ENCODE measurements at places on chromosomes 1 and 21. TPM values are rescaled to one million over a fixed set of nuclear protein-coding genes. Genes with fewer than 3 reads are reported as not detected.

GRCh38 chr1:169928438-169929209, 34.9 kb upstream of the SCYL3 start:
- H3K4me3 ChIP-seq = no peak overlapping the region
- H3K27ac ChIP-seq = no peak overlapping the region
- H3K27me3 ChIP-seq = no peaks in the 10 kb centered on the region
- H3K36me3 ChIP-seq = no peaks in the 10 kb centered on the region

GRCh38 chr1:86303041-86303690, 93.0 kb downstream of the ODF2L start:
- no peaks in the 10 kb centered on the region for H3K4me1 ChIP-seq
- no peak overlapping the region for H3K27ac ChIP-seq
- no peak overlapping the region for H3K4me3 ChIP-seq
- no peak for DNase-seq

- H3K27me3 ChIP-seq = no peaks in the 10 kb centered on the region
- no peak overlapping the region for H3K27ac ChIP-seq
- H3K4me3 ChIP-seq = no peak overlapping the region
Observed at GRCh38 chr21:45424854-45425795, 20.2 kb downstream of the COL18A1 start.

DNA sequence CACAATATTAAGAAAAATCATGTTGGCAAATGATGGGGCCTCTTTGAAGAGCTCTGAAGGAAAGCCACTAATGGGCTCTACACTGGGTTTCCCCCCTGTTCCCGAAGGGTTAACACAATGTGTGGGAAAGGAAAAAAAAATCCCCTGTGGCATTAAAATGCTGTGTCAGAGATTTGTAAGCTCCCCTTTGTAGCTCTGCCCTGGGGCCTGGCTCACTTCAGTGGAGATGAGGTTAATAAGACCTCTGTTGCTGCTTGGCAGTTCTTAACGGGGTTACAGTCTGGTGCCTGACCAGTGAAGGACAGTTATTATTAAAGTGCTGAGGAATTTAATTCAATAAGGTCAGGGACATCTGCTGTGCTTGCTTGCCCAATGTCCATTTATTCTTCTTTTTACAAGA, 129.7 kb upstream of the UBE2U start:
- H3K27ac ChIP-seq = no peak overlapping the region
- H3K4me3 ChIP-seq = no peak overlapping the region
- no peaks in the 10 kb centered on the region for H3K27me3 ChIP-seq
- DNase-seq = no peak

DNA sequence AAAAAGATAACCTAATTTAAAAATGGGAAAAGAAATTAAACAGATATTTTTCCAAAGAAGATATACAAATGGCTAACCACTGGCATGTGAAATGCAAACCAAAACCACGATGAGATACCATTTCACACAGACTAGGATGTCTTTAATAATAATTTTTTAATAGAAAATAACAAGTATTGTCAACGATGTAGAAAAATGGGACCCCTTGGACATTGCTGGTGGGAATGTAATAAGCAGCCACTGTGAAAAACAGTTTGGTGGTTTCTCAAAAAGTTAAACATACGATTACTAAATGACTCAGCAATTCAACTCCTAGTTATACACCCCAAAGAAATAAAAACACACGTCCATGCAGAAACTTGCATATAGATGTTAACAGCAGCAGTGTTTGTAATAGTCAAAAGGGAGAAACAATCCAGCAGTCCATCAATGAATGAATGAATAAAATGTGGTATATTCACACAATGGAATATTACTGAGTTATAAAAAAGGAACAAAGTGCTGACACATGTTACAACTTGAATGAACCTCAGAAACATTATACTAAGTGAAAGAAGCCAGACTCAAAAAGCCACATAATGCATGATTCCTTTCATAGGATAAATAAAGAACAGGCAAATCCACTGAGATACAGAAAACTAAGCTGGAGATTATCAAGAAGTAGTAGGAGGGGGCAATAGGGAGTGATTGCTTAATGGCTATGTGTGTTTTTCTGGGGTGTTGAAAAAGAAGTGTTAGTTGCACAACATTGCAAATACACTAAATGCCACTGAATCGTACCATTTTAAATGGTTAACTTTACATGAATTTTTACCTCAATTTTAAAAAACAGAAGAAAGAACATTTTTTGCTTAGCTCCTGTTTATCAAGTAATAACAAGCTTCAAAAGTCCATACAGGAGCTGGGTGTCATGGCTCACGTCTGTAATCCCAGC, 4.1 kb downstream of the PPT1 start:
- peaks cover 14% of the 10 kb centered on the region for H3K36me3 ChIP-seq
- peaks cover 33% of the 10 kb centered on the region for H3K4me1 ChIP-seq
- H3K27me3 ChIP-seq = no peaks in the 10 kb centered on the region
- H3K4me3 ChIP-seq = no peak overlapping the region
- H3K27ac ChIP-seq = no peak overlapping the region
- no peak for DNase-seq

GRCh38 chr1:101247404-101248287, 10.8 kb downstream of the S1PR1 start:
- no peak overlapping the region for H3K4me3 ChIP-seq
- no peaks in the 10 kb centered on the region for H3K4me1 ChIP-seq
- peaks cover 2% of the 10 kb centered on the region for H3K27me3 ChIP-seq
- H3K36me3 ChIP-seq = no peaks in the 10 kb centered on the region

- H3K36me3 ChIP-seq = no peaks in the 10 kb centered on the region
- no peaks in the 10 kb centered on the region for H3K27me3 ChIP-seq
- H3K4me3 ChIP-seq = no peak overlapping the region
- H3K4me1 ChIP-seq = peaks cover 9% of the 10 kb centered on the region
- no peak overlapping the region for H3K27ac ChIP-seq
- DNase-seq = no peak
Observed at GRCh38 chr21:32702702-32703101, 25.1 kb downstream of the SYNJ1 start.

DNA sequence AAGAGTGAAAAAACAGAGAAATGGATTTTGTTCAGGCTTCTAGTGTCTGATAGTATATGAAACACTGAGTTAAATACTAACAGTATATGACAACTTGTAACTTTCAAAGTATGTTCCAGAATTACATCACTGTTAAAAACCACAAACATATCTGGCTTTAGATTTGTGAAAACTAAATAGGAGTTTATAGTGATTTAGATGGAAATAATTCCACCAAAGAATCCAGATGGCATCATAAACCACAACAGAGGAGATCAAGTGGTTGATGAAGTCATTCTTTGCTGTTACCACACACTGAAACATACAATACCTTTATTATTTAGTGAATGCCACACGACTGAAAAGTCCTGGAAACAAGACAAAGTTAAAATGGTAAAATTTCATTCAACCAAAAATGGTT, 37.2 kb downstream of the ALG14 start:
- H3K27ac ChIP-seq = no peak overlapping the region
- peaks cover 10% of the 10 kb centered on the region for H3K4me1 ChIP-seq
- no peak for DNase-seq
- no peaks in the 10 kb centered on the region for H3K27me3 ChIP-seq

DNA sequence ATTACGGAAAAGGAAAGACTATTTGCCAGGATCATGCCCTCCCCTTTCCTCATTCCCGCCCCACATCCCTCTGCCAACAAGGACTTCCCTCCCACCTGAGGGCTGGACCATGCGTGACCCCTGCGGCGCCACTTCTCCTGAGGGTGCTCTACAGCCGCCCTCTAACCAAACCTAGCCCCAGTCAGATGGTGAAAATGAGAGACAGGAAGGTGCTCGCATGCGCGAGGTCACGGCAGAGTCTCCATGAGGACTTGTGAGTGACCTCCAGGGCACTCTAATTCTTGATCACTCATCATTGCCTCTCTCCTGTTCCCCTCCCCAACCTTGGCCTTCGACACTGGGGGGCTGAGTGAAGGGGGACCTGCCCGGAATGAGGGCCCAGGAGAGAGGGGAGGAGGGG, 32.1 kb downstream of the TAF5L start:
- H3K4me1 ChIP-seq = no peaks in the 10 kb centered on the region
- DNase-seq = no peak
- no peaks in the 10 kb centered on the region for H3K27me3 ChIP-seq
- peaks cover 22% of the 10 kb centered on the region for H3K36me3 ChIP-seq
- H3K4me3 ChIP-seq = no peak overlapping the region

- no peak overlapping the region for H3K4me3 ChIP-seq
- no peaks in the 10 kb centered on the region for H3K4me1 ChIP-seq
- peaks cover 27% of the 10 kb centered on the region for H3K27me3 ChIP-seq
- no peak for DNase-seq
Observed at GRCh38 chr1:22329148-22329515, 122.5 kb upstream of the ZBTB40 start.

GRCh38 chr21:42317341-42317741, 2.1 kb upstream of the TFF3 start:
- DNase-seq = no peak
- peaks cover 17% of the 10 kb centered on the region for H3K27me3 ChIP-seq
- no peaks in the 10 kb centered on the region for H3K36me3 ChIP-seq
- H3K27ac ChIP-seq = no peak overlapping the region

GRCh38 chr1:80731241-80731894, 1069.4 kb upstream of the ADGRL2 start:
- H3K36me3 ChIP-seq = no peaks in the 10 kb centered on the region
- H3K4me1 ChIP-seq = no peaks in the 10 kb centered on the region
- peak; percentile 41 for DNase-seq
- no peak overlapping the region for H3K4me3 ChIP-seq
- H3K27ac ChIP-seq = no peak overlapping the region

DNA sequence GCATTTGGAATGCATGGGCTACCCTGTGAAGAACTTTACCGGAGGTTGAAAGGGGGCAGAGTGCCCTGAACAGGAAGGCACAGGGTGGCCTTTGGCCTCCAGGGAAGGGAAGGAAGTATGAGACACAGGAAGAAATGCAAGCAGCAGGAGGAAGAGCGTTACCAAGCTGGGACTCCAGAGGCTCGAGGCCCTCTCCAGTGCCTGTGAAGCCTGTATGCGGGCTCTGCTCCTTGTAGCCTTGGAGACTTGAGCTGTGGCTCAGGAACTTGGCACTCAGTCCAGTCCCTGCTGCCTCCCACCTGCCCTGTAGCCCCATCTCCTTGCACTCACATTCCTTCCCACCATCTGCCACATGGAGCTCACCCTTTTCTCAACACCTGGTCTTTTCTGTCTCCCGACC, 33.5 kb upstream of the RNF19B start:
- H3K36me3 ChIP-seq = peaks cover 9% of the 10 kb centered on the region
- no peak overlapping the region for H3K27ac ChIP-seq
- peaks cover 14% of the 10 kb centered on the region for H3K4me1 ChIP-seq
- no peak for DNase-seq

DNA sequence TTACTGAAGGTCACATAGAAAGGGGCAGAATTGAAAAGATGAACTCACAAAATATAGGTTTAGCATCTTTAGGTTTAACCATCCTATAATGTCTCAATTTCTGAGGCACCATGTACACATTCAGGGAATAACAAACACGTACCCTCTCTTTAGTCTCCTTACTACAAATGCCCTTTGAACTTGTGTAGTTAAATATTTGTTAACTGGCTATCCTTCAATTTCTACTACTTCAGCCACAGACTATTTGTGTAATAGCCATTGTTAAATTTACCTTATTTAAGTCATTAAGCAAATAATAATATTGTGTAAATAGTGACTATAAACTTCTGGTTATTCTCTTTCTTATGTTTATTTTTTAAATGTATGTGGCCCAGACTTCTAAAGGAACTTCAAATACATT, 600.5 kb downstream of the KCNT2 start:
- H3K27me3 ChIP-seq = no peaks in the 10 kb centered on the region
- no peak overlapping the region for H3K4me3 ChIP-seq
- no peaks in the 10 kb centered on the region for H3K36me3 ChIP-seq
- peaks cover 4% of the 10 kb centered on the region for H3K4me1 ChIP-seq
- no peak overlapping the region for H3K27ac ChIP-seq
- DNase-seq = no peak

DNA sequence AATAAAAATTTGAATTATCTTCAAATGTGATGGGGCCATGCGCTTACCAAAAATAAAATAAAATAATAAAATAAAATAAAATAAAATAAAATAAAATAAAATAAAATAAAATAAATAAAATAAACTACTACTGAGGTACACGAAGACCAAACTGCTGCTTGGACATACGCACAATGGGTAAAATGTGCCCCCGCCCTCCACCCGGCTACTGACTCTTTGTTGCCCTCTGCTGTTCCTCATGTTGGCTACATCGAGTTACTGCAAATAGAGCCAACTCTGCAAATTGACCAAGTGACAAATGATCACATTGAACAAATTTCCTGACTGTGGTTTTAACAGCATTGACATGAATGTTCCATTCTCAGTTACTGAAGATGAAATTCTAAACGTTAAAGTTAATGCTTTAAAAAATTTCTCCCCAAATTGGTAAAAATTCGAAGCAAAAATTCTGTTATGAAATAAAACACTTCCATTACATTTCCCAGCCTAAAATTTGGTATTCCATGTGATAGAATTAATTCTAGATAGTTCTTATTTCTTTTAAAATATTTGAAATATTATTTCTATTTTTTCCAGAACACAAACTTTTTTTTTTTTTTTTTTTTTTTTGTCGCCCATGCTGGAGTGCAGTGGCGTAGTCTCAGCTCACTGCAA, 18.8 kb upstream of the MAP1LC3C start:
- H3K4me1 ChIP-seq = no peaks in the 10 kb centered on the region
- H3K27me3 ChIP-seq = no peaks in the 10 kb centered on the region
- no peak overlapping the region for H3K27ac ChIP-seq
- H3K4me3 ChIP-seq = no peak overlapping the region
- no peaks in the 10 kb centered on the region for H3K36me3 ChIP-seq
- DNase-seq = peak; percentile 64

GRCh38 chr1:160567858-160568682, 11.2 kb downstream of the CD84 start:
- peaks cover 53% of the 10 kb centered on the region for H3K27me3 ChIP-seq
- no peak overlapping the region for H3K27ac ChIP-seq
- no peaks in the 10 kb centered on the region for H3K36me3 ChIP-seq
- no peak for DNase-seq
- no peaks in the 10 kb centered on the region for H3K4me1 ChIP-seq
- no peak overlapping the region for H3K4me3 ChIP-seq

- H3K4me1 ChIP-seq = peaks cover 5% of the 10 kb centered on the region
- H3K4me3 ChIP-seq = no peak overlapping the region
- no peak overlapping the region for H3K27ac ChIP-seq
- H3K36me3 ChIP-seq = no peaks in the 10 kb centered on the region
- peak; percentile 33 for DNase-seq
Observed at GRCh38 chr1:165397944-165398343, 41.4 kb upstream of the LMX1A start.

- no peak overlapping the region for H3K4me3 ChIP-seq
- H3K36me3 ChIP-seq = no peaks in the 10 kb centered on the region
- H3K4me1 ChIP-seq = no peaks in the 10 kb centered on the region
Observed at GRCh38 chr1:34113887-34114286, 51.1 kb downstream of the CSMD2 start.

The PRELP gene
- not detected for total RNA-seq

The HCN3 gene
- total RNA-seq = 19.6 TPM

The ZNF648 gene
- total RNA-seq = 0.17 TPM

The CD2 gene
- total RNA-seq = not detected
